Tibial artery (tissue), 4 donors: ENCODE measurements at places on chromosomes 4 and X.

DNA sequence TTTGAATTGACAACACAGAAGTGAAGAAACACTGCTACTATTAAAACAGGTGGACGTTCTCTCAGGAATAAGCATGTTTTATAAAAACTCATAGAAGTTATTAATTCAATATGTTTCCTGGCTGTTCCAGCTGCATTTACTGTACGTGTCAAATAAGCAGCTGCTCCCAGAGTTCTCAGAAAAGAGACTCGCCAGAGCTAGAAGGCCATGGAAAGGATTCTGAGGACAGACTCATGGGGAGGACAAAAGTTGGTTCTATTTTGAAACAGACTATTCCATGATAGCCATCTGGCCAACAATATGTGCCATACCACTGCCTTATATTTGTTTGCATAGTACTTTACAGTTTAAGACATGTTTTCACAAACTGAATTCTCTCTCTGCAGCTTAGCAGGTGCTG lies 136.5 kb downstream of the NR3C2 start:
- DNase-seq: no peak

- DNase-seq: no peak
Observed at GRCh38 chr4:95409127-95409526, 139.6 kb downstream of the UNC5C start.

GRCh38 chr4:55078987-55079386 lies 46.4 kb downstream of the KDR start:
- DNase-seq: no peak

GRCh38 chrX:15438332-15438731 lies 54.1 kb upstream of the VEGFD start:
- no peak for DNase-seq

GRCh38 chrX:140733766-140734342 lies 24.3 kb downstream of the LINC00632 start:
- no peak for DNase-seq

DNA sequence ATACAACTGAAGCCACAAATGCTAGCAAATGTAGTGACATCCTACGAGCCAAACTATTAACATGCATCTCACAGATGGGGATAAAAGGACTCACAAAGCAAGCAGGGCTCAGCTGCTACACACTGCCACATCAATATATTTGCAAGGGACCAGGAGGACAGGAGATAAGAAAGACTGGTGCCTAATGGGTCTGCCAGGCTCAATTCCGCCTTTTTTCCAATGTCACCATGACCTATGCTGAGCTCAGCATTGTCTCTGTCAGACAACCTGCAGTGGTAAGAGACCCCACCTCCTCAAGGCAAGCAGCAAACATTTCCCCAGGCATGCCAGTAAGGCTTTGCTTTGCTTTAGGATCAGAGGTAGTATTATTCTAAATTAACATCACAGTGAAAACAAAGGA lies 435 bp downstream of the DCX start:
- no peak for DNase-seq

- DNase-seq: no peak
Observed at GRCh38 chrX:150621652-150622051, 53.2 kb downstream of the MTM1 start.

DNA sequence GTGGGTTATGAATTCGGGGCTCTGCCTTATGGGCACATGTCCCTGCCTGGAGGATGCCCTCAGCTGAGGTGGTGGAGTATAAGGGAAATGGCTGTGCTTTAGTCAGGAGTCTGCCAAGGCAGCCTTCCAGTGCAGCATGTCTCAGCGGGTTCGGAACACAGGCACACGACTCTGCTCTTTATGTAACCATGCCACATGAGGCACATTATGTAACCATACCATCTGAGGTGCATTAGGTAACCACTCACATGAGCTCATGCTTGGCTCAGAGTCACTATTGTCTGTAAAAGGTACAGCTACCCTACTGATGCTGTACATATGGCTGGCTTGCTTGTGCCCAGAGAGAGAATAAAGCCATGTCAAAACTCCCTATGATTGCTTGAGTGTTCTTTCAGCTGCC lies 723.6 kb downstream of the TRAM1L1 start:
- no peak for DNase-seq

DNA sequence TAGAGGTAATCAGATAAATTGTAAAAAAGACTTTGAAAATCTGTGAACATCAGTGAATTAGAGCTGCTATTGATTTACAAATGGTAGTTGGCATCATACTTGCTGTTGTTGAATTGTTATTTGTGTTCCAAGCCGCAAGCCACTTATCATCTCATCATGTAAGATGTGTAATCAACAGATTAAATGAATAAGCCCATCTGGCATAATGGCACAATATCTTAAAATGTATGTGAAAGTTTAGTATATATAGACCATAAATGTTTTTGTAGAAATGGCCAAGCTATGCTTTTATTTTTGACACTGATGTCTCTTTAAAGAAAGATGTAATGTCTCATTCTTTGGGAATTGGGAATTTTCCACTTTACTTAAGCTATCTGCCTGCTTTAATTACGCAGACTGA lies 682.6 kb upstream of the GNPDA2 start:
- no peak for DNase-seq

GRCh38 chrX:152896450-152896849 lies 1.4 kb upstream of the ZNF185 start:
- DNase-seq: no peak

DNA sequence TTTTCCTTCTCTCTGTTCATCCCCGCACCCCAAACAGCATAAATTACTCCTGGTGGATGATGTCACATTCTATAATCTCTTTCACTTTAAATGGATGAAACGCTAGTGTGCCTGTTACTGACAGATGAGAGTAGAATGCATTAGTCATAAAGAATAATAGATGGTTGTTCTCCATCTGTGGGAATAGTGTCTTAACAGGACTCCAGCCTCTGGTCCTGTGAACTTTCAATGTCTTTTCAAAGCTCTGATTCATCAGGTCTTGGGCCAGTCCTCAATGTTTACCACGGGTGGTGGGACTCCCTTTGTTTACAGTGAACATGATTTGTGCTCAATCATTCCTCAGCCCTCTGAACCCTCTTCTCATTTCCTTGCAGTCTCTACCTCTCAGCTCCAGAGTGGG lies 182.6 kb downstream of the GABRB1 start:
- DNase-seq: no peak

- no peak for DNase-seq
Observed at GRCh38 chrX:153333266-153333665, 687 bp upstream of the ZNF275 start.

DNA sequence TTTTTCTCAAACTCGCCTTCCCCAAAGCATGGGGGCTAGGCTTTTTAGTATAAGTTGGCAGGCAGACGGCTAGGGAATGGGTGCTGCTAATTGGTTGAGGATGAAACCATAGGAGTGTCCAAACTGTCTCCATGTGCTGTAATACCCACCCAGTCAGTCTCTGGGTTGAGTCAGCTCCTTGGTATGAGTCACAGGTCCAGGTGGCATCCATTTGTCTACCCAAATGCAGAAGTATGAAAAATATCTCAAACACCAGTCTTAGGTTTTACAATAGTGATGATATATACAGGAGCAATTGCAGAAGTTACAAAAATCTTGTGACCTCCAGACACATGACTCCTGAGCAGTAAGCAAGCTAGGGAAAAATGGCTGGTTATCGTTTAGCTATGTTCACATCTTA lies 27.4 kb upstream of the CCSER1 start:
- DNase-seq: no peak

- DNase-seq: no peak
Observed at GRCh38 chrX:150450519-150451177, 87.5 kb downstream of the MAMLD1 start.

DNA sequence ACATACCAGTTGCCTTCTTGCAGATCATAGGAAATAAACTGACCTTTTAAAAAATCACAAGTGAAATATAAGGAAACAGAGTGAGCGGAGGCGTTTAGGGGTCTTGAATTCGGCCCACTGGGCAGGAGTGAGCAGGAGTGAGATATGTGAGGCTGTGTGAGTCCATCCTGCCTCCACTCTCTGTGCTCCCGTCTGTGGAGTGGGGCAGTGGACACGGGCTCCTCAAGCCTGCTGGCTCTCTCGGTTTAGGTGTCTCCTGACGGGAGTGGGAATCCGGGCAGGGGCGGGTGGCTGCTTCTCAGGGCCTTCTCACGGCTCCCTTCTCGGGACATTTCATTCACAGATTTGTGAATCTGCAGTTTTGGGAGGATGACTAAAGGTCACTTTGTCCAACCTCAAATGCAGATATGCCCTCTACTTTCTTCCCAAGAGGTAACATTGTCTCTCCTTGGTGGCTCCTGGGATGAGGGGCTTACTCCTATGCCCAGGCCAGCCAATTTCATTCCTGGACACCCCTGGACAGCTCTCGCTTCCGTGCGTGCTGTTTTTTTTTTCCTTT lies 27.6 kb downstream of the CYTL1 start:
- DNase-seq: no peak

GRCh38 chr4:36285784-36286480 lies 4.5 kb downstream of the DTHD1 start:
- DNase-seq: no peak

GRCh38 chrX:30935985-30936384 lies 46.9 kb upstream of the TAB3 start:
- no peak for DNase-seq

DNA sequence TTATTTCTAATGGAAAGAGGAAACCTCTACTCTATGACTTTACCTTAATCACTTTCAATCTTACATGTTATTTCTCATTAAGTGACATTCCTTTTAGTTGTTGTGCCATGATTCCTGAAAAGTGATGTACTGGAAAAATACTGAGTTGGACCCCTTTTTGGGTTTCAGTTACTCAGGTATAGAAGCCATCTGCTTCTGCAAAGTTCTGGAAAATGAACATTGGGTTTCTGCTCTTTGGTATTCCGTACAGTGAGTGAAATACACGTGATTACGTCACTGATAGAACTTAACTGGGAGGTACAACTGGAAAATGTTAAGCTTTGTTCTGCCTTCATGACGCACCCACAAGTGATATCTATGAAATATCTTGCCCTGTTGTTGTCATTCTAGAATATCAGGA lies 114.7 kb downstream of the MID1 start:
- no peak for DNase-seq

DNA sequence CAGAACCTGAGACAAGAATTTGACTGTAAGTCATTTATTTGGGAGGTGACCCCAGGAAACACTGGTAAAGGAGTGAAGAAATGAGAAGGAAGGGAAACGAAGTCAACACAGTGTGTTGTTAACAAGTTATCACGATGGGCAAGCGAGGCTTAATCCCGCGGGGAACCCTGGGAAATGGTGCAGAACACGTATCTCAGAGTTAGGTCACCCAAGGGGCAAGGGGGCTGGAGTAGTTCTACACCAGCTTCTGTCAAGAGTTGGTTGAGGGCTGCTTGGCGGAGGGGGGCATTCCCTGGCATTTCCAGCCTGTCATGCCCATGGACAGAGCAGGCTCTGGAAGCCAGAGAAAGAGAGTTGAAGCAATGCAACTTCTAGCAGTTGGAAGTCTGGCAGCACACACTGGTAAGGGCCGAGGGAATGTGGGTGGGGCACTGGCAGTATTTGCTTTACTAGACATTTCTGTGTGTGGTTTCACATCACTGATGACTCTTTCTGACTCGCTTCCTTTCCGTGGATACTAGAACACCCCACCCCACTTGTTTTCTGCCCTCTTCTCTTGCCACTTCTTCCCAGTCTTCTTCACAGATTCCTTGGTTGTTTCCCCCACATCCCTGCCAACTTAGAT lies 52.2 kb upstream of the ADGRG2 start:
- peak; percentile 28 for DNase-seq

DNA sequence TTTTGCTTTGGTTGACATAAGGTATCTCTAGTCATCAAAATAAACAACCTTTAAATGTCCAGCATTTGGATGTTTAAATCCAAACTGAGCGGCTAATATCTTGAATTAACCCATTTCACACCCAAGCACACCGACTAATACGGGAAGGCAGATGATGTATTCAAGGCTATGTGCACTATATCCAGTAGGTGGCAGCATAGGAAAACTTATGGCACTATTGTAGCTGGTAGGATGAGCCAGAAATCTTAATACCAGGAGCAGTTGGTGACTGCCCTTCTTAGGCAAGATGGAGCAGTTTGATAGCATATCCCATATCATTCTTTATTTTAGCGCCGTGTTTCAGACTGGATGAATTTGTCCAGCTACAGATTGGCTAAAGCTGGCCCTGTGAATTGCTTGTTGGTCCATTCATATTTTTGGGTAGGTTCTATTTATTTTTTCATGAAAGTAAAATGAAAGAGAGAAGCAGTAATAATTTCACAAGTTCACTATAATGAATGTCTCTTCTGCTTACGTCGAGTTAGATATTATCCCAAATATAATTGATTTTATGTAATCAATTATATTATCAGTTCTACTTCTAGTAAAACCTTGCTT lies 24.4 kb downstream of the UCHL1 start:
- DNase-seq: peak; percentile 30

GRCh38 chr4:10925996-10926395 lies 241.4 kb upstream of the CLNK start:
- DNase-seq: no peak

GRCh38 chrX:130531066-130531465 lies 129.3 kb downstream of the RBMX2 start:
- DNase-seq: no peak

GRCh38 chr4:84673475-84674240 lies 90.7 kb downstream of the CDS1 start:
- DNase-seq: no peak

GRCh38 chr4:23401572-23401971 lies 488.3 kb downstream of the PPARGC1A start:
- DNase-seq: no peak

DNA sequence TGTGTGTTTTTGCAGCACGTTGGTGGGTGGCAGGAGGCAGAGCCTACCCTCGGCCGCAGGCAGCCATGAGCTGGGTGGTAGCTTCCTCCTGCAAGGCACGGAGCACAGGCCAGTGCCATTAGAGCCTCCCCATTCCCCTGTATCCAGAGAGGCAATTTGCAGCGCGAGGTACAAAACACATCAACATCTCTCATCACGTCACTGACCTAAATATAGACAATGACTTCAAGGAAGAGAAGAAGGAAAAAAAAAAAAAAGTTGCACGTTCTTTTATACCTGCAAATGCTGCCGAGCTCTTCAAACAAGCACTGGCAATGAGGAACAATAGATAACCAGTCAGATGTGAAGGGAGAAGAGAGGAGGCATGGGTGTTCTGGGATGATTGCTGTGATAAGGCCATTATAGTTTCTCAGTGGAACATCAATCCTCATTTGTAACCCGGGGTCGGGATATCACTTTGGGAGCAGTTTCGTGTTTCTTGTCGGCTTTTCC lies 159.9 kb downstream of the MGST2 start:
- DNase-seq: no peak

DNA sequence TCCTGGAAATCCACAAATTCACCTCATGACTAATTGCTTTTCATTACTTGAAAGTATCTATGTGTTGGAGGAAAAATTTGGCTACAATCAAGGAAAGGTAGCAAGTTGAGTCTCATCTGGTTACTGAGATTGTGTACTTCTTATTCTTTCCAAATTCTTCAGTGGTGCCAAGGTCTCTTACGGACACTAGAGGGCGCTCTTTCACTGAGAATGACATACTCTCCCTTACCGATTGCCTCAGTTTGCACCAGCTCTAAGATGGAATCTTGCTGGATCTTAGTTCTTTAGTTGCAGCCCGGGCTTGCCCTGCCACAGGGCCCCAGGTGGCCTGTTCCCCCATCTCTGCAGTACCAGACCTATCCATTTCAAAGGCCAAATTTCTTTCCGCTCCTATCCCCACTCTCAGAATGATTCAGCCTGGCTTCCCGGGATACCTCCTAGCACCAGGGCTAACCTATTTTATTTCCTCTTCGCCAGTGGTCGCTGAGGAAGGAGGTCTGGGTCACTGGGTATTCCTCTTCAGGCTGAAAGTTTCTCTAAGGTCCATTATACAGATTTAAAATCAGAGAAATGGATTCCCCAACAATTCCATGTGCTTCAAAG lies 24.6 kb upstream of the GPR50 start:
- no peak for DNase-seq

- no peak for DNase-seq
Observed at GRCh38 chr4:5753366-5753765, 42.4 kb downstream of the EVC start.
